ENCODE measurements at places on chromosomes 16 and 17.

DNA sequence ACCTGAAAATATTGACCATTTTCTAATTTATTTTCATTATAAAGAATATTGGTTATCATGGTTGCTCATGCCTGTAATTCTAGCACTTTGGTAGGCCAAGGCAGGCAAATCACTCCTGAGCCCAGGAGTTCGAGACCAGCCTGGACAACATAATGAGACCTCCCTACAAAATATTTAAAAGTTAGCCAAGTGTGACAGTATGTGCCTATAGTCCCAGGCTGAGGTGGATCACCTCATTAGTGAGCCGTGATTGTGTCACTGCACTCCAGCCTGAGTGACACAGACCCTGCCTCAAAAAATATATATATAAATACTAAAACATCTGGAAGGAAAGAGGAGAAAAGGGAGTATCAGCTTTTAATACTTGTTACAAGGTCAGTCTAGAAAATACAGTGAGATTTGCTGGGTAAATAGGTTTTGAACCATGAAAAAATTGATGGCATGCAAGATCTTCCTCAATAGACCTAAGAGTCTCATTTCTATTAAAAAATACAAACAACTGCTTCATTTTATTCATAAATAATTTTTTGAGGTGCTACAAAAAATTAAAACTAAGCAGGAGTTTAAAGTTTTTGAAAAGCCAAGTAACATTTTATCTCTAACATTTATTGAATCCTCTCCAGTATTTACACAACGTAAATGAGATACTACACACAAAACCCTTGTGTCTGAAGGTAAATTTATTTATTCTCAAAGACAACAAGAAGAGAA lies 47.7 kb downstream of the TUBD1 start:
- DNase-seq: no peak

GRCh38 chr17:82779541-82779940 lies 27.7 kb downstream of the TBCD start:
- no peak for DNase-seq

GRCh38 chr17:61459939-61460718 lies 7.9 kb downstream of the TBX4 start:
- no peak for DNase-seq

- no peak for DNase-seq
Measured at GRCh38 chr17:18991531-18992315, 12.8 kb downstream of the FAM83G start.

GRCh38 chr16:2308089-2308962 lies 32.2 kb downstream of the ABCA3 start:
- DNase-seq: no peak

GRCh38 chr17:83136931-83137330 lies 57.5 kb downstream of the METRNL start:
- peak; percentile 15 for DNase-seq

GRCh38 chr16:58123896-58124600 lies 5.1 kb downstream of the CFAP20 start:
- DNase-seq: no peak

- no peak for DNase-seq
Measured at GRCh38 chr17:63070031-63070430, 104.0 kb downstream of the TANC2 start.

GRCh38 chr16:6105115-6105514 lies 1007.5 kb upstream of the EEF2KMT start:
- DNase-seq: no peak

- DNase-seq: no peak
Measured at GRCh38 chr17:2435181-2435741, 34.4 kb upstream of the MNT start.

GRCh38 chr17:8709006-8709405 lies 35.6 kb downstream of the CCDC42 start:
- no peak for DNase-seq

DNA sequence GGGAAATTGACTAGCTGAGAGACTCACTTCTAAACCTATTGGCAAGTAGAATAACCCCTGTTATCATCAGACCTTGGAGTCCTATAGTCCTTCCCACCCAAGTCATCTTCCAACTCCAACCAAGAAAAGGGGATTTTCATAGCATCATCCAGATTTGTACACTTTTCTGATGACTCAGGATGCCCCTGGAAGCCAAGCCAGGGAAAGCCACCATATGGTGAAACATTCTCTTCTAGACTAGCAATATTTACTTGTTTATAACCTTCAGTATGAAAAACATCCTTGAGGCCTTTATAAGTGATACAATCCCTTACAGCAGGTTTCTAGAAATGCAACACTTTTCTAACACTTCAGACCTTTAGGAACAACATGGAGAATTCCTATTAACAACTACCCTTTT lies 618.8 kb upstream of the CDH11 start:
- DNase-seq: no peak

- DNase-seq: no peak
Measured at GRCh38 chr16:71172481-71173207, 57.9 kb downstream of the HYDIN start.

- DNase-seq: no peak
Measured at GRCh38 chr17:33435721-33436301, 142.7 kb upstream of the ASIC2 start.

- no peak for DNase-seq
Measured at GRCh38 chr16:50899951-50900350, 158.1 kb downstream of the CYLD start.

GRCh38 chr17:42522263-42522790 lies 13.7 kb upstream of the NAGLU start:
- DNase-seq: no peak

GRCh38 chr17:27477050-27477888 lies 21.0 kb downstream of the KSR1 start:
- no peak for DNase-seq

- no peak for DNase-seq
Measured at GRCh38 chr16:78473031-78473699, 373.7 kb downstream of the WWOX start.

DNA sequence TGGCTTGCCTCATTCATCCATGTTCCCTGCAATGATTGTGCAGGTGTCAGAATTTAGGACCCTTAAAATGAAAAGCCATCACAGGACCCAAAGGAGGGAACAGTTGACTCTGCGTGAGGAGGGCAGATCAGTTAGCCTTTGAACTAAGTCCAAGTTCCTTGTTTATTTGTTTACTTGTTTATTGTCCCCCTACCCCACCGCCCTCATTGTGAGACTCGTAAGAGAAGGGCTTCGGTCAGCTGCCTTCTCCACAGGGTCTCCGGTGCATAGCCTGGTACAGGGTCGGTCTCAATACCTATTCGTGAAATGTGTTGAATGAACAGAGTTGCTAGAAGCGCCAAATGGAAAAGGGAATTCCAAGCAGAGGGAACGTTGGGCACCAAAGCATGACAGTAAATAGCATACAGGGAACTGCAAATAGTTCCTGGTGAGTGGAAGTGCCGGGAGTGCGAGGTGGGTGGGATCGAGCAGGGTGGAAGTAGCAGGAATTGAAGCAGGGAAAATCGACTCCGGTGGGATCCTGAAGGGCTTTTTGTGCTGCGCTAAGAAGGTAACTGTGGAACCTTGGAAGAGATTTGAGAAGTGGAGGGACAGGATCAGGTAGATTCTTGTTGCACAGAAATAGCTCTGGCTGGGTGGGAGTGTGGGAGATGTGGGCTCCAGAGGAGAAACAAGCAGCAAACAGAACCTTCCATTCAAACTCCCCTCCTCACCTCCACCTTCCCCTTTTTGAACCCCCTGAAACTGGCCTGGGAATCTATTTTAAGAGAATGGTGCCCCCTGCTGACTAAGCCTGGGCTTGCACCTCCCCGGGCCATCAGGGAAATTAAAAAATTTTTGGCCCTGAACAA lies 12.7 kb downstream of the SLC35B1 start:
- DNase-seq: peak; percentile 82

DNA sequence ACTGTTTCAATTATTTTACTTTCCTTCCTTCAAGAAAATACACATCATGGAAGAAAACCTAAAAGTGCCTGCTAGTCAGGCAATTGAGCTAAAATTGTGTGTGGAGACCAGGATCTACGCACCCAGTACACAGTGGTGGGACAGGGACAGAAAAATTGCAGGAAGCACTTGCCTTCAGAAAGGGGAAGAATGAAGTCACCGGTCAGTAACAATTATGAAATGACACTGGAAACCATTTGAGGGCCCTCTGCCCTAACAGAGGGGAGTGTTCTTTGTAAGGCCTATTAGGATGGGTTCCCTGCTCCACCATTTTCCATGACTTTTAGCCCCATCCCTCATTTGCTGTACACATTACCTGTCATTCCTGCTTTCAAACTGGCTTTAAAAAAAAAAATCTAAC lies 4.5 kb upstream of the PHAF1 start:
- DNase-seq: no peak

- DNase-seq: no peak
Measured at GRCh38 chr17:48294806-48295361, 135.1 kb downstream of the SKAP1 start.

DNA sequence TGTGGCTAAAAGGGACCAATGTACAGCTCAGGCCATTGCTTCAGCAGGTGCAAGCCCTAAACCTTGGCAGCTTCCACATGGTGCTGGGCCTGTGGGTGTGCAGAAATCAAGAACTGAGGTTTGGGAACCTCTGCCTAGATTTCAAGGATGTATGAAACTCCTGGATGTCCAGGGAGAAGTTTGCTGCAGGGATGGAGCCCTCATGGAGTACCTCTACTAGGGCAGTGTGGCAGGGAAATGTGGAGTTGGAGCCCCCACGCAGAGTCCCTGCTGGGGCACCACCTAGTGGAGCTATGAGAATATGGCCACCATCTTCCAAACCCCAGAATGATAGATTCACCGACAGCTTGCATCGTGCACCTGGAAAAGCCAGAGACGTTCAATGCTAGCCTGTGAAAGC lies 13.0 kb downstream of the EFCAB5 start:
- DNase-seq: no peak

- no peak for DNase-seq
Measured at GRCh38 chr16:81876273-81876900, 97.3 kb downstream of the PLCG2 start.

- no peak for DNase-seq
Measured at GRCh38 chr16:51797669-51798259, 646.7 kb upstream of the SALL1 start.

- no peak for DNase-seq
Measured at GRCh38 chr16:69301187-69301586, 10.0 kb upstream of the VPS4A start.

- DNase-seq: peak; percentile 95
Measured at GRCh38 chr16:740764-741505, at the start of gene CIAO3. Gene CIAO3 (minus strand): TSS chr16:740997. CDS start chr16:740985, 12 bp downstream.

DNA sequence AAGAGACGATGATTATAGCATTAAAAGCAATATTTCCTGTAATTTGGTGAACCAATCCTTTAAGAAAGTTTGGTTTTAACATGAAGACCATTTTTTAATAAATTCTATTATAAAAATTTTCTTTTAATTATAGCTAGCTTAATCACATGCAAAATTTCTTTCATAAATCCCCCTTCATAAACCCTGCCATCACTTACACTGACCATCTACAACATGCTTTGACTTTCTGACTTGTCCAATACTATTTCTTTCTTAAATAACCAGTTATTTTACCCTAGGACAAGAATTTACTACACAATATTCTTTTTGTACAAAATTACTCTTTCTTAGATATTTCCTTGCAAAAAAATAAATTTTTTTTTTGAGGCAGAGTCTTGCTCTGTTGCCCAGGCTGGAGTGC lies 1334.8 kb downstream of the CDH11 start:
- no peak for DNase-seq

GRCh38 chr17:38748149-38748891 lies at the start of gene PCGF2:
Gene PCGF2 (minus strand): TSS chr17:38748336. CDS start chr17:38740402, 7,934 bp downstream.
- peak; percentile 93 for DNase-seq

DNA sequence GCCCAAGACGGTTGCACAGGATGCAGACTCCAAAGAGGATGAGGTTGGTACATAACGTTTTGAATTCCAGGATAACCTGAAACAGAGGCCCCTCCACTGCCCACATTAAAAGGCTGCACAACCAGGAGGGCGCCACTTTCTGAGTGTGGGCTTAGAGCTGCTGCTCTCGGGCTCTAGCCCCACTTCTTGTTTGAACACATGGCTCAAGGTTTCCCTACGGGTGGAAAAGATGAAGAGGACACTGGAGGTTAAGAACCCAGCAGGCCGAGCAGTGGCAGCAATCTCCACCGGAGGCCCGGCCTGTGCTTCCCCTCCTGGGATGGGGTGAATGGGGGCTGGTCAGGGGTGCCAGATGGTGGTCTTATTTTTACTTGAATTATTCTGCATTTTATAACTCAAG lies 8.0 kb upstream of the TRAP1 start:
- peak; percentile 41 for DNase-seq

DNA sequence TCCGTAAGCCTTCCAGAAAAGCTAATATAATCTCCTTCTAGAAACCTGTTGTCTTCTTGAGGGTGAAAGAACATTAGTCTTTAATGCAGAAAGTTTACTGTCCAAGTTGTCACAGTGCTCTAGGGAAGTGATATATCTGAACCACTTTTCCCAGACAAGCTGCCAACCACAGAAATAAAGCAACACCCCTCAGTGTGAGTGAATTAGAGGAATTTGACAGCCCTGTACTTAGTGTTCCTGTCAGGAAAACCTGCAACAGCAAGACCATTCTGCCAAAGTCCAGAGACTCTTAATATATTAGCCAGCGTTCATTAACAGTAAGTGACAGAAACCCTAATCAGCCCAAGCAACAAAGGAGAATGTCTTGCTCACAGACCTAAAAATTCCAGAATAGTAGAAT lies 137.7 kb downstream of the KATNIP start:
- DNase-seq: peak; percentile 2

- DNase-seq: no peak
Measured at GRCh38 chr17:73231395-73231794, 30.3 kb downstream of the CPSF4L start.

GRCh38 chr17:67784364-67785121 lies 40.8 kb upstream of the BPTF start:
- DNase-seq: peak; percentile 66

DNA sequence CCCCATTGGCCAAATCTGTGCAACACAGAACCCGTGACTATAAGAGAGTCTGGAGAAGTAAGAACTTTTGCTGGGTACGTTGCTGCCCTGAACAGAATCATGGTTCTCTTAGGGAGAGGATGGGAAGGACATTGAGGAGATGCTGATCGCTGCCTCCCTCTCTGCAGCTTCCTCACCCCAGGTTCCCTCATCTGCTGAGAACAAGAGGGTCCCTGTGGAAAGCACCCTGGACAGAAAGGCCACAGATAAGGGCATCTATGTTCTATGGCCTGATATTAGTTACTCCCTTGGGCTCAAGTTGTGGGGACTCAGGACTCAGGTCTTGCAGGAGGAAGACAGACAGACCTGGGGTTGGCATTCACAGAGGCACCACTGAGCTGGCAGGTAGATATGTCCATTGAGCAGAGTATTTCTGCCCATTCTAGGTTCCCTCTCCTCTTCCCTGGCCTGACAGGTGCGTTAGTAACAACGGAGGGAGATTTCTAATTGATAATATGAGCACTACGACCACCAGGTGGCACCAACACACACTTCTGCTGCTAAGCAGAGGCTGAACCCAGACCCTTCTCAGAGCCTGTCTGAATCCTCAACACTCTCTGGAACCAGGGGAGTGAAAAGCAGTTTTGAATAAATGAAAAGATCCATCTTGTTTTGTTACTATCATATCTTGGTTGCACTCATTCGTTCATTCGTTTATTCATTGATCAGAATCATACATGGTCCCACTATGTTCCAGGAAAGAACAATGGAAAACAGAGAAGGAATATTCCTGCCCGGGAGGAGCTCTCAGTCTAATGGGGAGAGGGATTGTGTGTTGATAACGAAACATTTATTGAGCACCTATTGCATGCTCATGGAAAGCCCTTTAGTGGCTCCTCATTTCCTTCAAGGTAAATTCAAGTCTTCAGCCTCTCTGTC lies 56.4 kb downstream of the SLC6A2 start:
- no peak for DNase-seq

Measured in cardiac septum (tissue), 1 donor.